ENCODE measurements at places on chromosomes 11 and 22.

DNA sequence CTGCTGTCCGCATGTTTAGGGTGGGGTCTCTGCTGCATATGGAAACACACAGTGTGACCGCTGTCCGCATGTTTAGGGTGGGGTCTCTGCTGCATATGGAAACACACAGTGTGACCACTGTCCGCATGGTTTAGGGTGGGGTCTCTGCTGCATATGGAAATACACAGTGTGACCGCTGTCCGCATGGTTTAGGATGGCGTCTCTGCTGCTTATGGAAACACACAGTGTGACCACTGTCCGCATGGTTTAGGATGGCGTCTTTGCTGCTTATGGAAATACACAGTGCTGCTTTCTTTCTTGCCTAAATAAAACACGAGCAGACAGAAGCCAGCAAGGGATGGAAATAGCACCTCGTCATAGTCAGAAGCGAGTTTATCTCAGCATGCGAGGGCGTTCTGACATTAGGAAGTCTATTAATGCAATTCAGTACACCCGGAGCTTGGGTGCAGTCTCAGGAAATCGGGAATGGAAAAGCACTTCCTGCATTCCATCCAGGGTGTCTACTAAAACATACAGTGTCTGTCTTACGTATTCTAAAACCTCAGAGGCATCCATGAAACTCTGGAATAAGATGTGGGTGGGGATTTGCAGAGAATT lies 32.6 kb upstream of the TOLLIP start:
- no peak overlapping the region for H3K27ac ChIP-seq
- no peaks in the 10 kb centered on the region for H3K36me3 ChIP-seq
- H3K27me3 ChIP-seq, result no peaks in the 10 kb centered on the region
- H3K4me1 ChIP-seq, result no peaks in the 10 kb centered on the region

GRCh38 chr11:59542142-59542810 lies 30.9 kb downstream of the OR4D9 start:
- no peak overlapping the region for H3K4me3 ChIP-seq
- no peaks in the 10 kb centered on the region for H3K27me3 ChIP-seq
- no peak overlapping the region for H3K27ac ChIP-seq
- H3K4me1 ChIP-seq, result peaks cover 2% of the 10 kb centered on the region
- H3K36me3 ChIP-seq, result peaks cover 2% of the 10 kb centered on the region

- H3K4me3 ChIP-seq, result no peak overlapping the region
- peaks cover 5% of the 10 kb centered on the region for H3K4me1 ChIP-seq
- H3K27ac ChIP-seq, result no peak overlapping the region
- H3K36me3 ChIP-seq, result no peaks in the 10 kb centered on the region
- DNase-seq, result no peak
- H3K27me3 ChIP-seq, result no peaks in the 10 kb centered on the region
These were observed 209.7 kb upstream of the PLET1 start for GRCh38 chr11:112470355-112470754.

GRCh38 chr11:82682003-82682751 lies 51.5 kb downstream of the FAM181B start:
- no peak overlapping the region for H3K27ac ChIP-seq
- H3K36me3 ChIP-seq, result no peaks in the 10 kb centered on the region
- peak; percentile 40 for DNase-seq
- H3K4me1 ChIP-seq, result no peaks in the 10 kb centered on the region
- no peaks in the 10 kb centered on the region for H3K27me3 ChIP-seq
- H3K4me3 ChIP-seq, result no peak overlapping the region

- no peaks in the 10 kb centered on the region for H3K27me3 ChIP-seq
- no peak overlapping the region for H3K4me3 ChIP-seq
- no peak overlapping the region for H3K27ac ChIP-seq
- H3K4me1 ChIP-seq, result no peaks in the 10 kb centered on the region
- DNase-seq, result no peak
These were observed 34.5 kb upstream of the OLFML1 start for GRCh38 chr11:7450836-7451235.

GRCh38 chr11:94472916-94473799 lies 20.5 kb downstream of the MRE11 start:
- no peak overlapping the region for H3K27ac ChIP-seq
- peaks cover 3% of the 10 kb centered on the region for H3K36me3 ChIP-seq
- H3K4me1 ChIP-seq, result no peaks in the 10 kb centered on the region
- H3K27me3 ChIP-seq, result no peaks in the 10 kb centered on the region
- no peak overlapping the region for H3K4me3 ChIP-seq

DNA sequence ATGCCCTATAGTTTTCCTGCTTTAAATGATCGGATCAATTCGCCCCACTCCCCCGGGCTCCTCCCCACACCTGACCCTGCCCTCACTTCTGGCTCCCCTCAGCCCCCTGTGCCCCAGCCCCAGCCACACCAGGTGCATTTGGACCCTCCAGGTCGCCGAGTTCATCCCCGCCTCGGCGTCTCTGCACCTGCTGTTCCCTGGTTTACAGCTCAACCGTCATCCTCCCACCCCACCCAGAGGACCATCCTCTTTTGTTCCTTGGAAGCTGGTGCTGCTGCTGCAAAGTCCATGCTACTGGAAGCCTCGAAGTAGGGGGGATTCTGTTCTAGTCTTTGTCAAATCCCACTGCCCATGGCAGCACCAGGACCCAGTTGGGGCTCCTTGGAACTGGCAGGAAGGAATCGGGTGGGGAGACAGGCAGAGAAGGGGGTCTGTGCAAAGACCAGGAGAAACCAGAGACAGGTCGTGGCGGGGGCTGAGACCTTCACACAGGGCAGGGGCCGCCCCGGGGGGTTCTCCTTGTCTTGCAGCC lies 4.5 kb upstream of the MUC5B start:
- peaks cover 13% of the 10 kb centered on the region for H3K27me3 ChIP-seq
- H3K4me3 ChIP-seq, result no peak overlapping the region
- peaks cover 7% of the 10 kb centered on the region for H3K4me1 ChIP-seq
- H3K36me3 ChIP-seq, result no peaks in the 10 kb centered on the region
- no peak for DNase-seq
- no peak overlapping the region for H3K27ac ChIP-seq

DNA sequence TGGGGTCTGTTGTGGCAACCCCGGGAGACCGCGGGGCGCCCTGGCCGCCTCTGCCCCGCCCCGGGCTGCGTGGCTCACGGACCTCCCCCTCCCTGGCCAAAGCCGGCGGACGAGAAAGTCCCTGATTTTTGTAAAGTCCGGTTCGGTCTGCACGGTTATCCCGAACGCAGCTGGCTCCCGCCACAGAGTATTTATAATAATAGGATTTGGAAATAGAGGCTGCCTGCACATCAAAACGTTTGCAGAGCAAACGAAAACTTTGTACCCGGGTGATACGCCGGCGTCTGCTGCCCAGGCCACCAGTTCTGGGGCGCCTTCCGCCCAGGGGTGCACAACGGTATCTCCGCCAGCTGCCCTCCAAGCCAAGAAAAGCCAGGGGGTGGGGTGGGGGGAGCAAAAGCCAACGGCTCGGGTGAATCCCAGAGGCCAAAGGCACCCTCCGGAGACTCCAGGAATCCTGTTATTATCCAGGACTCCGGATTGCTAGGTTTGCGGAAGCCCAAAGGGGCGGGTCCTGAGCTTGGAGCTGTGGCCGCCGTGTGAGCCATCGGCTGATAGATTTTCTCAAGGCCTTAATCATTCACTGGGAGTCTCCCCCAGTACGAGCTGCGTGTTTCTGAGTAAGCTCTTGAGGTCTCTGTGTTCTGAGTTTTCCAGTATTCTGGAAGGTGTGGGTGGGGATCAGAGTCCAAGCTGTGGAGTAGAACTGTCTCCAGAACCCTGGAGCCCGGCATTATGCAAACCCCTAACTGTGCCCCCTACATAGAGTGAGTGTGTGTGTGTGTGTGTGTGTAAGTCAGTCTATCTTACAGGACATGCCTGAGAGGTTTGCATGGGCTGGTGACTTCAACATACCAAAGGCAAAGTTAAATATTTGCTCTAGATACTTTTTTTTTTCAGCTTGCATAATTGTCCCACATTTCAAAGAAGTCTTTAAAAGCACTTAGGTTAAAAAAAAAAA lies 673 bp upstream of the SHANK2 start:
- peaks cover 9% of the 10 kb centered on the region for H3K27me3 ChIP-seq
- DNase-seq, result no peak
- H3K4me1 ChIP-seq, result no peaks in the 10 kb centered on the region
- no peak overlapping the region for H3K27ac ChIP-seq
